ENCODE measurements at places on chromosomes 3 and 15.

DNA sequence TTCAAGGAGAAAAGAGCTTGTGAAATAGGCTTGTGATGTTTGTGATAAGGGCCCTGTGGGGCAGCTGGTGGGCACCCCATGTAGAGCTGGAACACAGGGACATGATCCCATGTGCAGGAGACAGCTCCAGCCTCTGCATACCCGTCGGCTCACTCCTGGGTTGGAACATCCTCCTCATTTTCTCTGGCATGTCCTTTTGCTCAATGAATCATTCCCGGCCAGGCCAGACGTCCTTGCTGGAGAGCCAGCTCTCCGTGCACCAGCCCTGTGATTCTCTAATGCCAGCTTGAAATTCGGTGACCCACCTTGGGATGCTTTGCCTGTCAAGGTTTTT lies 77.3 kb downstream of the SMAD3 start:
- no peak for DNase-seq

DNA sequence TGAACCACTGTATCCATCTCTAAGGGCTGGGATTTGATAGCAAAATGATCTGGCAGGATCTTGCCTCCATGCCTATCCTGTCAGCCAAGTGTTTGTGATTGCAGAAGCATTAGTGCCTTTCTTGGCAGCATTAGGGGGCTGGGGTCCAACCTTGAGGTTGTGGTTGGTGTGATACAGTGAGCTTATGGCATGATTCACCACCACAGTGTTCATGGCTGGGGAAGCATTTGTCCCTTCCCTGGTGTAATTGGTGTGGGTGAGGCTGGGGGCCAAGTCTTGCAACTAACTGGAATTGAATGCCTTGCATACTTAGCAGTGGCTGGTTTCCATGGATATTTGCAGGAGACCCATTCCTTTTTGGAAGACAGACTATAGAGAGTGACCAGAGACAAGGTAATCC lies 271.0 kb upstream of the TBL1XR1 start:
- DNase-seq, result no peak

DNA sequence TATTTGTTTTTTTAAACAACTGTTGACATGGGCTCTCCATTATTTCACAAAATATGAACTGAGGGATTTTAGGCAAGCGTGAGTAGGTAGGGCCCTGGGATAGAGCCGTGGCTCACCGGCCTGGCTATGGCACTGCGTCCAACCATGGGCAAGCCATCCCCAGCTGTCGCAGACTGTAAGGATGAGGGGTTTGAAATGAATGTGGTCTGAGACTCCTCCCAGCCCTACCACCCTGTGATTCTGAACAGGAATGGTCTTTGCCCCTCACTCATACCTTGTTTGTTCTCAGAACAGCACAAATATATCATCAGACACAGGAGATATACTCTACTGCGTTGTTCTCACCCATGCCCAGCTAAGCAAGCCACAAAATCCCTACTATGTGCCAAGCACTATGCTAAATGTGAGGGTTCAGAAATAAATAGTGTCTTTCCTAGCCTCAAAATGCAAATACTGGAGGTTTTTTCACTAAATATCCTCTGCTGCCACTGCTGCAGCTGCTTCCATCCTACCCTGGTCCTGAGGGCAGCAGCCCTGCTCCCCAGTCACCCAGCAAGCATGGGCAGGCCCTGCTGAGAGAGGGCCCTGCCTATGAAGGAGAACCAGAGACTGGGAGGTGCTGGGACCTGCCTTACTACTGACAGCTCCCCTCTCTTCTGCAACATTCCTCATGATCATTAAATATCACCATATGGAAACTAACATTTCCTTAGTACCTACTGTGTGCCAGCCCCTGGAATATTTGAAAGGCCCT lies 102.8 kb downstream of the XXYLT1 start:
- no peak for DNase-seq

DNA sequence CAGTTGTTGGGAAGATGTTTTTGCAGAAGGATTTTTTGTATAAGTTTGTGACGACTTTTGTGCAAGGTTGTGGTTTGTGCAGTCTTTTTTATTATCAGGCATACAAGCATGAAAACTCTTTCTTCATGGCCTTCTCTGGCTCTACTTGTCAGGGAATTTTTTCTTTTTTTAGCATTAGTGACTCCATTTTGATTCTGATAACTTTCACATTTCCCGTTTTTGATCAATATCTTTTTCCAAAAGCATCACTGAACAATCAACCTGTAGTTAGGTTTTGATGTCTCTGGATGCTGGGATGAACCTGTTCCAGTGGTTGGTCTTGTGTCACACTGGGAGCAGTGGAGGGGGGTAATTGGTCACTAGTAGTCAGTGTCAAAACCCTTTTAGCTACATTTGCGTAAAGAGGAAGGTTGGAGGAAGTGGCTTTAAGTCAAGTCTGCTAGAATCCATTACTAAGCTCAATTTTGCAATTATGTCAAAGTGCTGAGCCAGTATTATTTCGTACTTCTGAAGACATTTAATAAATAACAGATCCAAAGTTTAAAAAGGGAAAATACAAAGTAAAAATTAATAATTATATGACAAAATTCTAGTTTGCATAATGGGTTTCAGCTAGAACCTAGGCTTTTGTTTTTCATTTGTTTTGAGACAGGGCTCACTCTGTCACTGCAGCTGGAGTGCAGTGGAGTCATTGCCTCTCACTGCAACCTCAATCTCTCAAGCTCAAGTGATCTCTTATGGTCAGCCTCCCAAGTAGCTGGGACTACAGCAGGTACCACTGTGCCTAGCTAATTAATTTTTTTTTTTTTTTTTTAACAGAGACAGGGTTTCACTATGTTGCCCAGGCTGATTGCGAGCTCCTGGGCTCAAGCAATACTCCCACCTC lies 18.8 kb upstream of the CFAP161 start:
- DNase-seq, result no peak

DNA sequence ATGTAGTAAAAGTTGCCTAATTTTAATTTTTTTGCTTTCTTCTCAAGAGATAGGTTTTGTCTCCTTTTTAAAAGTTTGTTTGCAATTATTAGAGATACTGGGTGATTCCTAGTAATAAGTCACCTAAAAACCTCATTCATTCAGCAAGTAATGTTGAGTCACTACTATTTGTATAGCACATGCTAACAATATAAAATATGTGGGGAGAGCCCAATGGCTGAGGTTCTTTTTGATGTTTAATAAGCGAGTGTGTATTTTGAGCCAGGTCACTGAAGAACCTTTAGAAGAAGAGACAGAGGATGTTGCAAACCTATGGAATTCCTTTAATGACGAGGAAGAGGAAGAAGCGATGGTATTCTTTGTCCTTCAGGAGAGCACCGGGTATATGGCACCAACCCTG lies 123.7 kb upstream of the CHRM5 start:
- DNase-seq, result no peak

DNA sequence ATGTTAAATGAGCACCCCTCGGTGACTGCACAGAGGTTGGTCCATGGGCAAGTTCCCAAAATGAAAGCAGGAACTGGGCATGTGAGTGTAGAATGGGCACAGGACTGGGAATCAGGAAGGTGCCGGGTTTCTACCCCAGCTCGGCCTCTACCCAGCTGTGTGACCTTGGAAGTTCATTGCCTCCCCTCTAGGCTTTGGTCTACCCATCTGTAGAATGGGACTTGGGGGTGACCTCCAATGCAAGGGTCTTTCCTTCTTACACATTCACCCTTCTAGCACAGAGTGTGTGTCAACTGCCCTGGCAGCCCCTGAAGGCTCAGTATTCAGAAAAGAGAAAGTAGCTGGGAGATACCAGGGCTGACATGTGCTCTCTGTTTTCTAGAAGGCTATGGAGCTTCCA lies 72.3 kb upstream of the PIAS1 start:
- no peak for DNase-seq

- DNase-seq, result no peak
These were observed 553.8 kb upstream of the SGO1 start for GRCh38 chr3:20739814-20740213.

DNA sequence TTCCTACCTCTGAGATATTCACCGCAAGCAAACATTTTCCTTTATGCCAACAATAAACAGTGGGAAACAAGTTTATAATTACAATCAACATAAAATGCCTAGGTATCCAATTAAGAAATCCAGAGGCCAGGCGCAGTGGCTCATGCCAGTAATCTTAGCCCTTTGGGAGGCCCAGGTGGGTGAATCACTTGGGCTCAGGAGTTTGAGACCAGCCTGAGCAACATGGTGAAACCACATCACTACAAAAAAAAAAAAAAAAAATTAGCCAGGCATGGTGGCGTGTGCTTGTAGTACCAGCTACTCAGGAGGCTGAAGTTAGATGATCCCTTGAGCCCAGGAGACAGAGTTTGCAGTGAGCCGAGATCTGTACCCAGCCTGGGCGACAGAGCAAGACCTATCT lies 17.3 kb downstream of the TBC1D2B start:
- DNase-seq, result no peak

DNA sequence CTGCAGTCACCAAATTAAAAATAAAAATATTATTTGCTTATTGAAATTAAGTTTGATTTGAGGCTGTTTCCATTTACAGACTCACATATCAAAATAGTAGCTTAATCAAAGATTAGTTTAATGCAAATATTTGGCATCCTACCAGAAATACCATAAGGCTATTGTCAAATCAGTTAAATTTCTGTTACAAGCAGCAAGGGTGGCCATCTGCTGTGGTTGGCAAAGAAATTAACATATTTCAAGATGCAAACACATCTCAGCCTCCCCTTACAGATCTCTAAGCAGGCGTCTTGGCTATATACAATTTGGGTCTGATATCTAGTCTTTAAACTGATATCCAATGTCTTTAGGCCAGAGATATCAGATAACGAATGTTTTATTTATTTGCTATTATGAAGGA lies 83.2 kb upstream of the NEDD4 start:
- DNase-seq, result no peak

DNA sequence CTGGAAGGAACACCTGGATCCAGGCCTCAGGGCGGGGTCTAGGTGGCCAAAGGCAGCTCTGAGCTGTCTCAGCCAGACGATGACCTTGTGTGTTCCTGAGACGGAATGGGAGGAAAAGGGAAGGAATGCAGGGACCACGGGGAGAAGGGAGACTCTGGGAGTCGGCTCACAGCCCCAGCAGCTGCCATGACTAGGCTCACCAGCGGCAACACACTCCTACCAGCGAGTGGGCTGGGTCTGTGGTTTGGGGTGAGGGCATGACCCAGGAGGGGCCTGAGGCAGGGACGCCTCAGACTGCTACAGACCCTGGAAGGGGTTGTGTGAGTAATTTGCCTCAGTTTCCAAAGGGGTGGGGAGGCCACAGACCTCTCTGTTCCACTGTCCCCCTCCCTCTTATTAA lies 19.8 kb downstream of the IQSEC1 start:
- no peak for DNase-seq

DNA sequence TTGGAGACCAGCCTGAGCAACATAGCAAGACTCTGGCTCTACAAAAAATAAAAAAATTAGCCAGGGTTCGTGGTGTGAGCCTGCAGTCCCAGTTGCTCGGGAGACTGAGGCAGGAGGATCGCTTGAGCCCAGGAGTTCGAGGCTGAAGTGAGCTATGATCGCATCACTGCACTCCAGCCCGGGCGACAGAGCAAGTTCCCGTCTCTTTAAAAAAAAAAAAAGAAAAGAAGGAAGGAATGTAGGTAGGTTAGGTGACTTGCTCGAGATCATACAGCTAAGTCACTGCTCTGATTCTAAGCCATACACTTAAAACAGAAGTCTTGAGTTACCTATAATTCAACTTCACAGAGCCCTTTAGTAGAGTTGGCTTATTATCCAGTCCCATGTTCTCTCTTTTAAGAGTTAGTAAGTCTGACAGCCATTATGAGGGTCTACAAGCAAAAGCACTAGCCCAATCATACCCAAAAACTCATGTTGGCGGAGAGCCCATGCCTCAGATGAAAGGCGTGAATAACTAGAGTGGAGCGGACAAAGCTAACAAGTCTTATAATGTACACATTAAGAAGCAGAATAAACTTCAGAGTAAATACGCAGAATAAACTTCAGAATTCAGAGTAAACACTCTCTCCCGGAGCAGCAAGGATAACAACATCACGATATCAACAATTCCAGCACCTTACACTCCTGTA lies 768 bp downstream of the AAGAB start:
- DNase-seq, result no peak

DNA sequence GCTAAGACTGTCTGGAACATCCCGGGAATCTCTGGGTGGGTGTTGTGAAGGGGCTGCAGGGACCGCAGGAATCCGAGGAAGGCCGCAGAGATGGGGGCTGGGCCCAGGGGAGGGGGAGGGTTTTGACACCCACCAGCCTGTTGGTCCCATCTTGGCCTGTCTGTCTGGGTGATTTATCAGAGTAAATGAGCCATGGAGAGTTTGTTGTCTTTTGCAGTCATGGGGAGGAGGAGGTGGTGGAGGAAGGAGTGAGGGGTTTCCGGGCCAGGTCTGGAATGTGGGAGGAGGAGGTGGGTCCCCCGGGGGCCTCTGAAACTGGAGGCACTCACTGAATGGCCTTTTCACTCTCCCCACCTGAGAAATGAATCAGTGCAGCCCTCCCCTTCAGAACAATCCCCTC lies 11.5 kb downstream of the SEMA3F start:
- no peak for DNase-seq

GRCh38 chr15:66019368-66019767 lies 150.1 kb downstream of the RAB11A start:
- DNase-seq, result no peak

GRCh38 chr3:65636326-65636725 lies 402.4 kb downstream of the MAGI1 start:
- DNase-seq, result no peak

DNA sequence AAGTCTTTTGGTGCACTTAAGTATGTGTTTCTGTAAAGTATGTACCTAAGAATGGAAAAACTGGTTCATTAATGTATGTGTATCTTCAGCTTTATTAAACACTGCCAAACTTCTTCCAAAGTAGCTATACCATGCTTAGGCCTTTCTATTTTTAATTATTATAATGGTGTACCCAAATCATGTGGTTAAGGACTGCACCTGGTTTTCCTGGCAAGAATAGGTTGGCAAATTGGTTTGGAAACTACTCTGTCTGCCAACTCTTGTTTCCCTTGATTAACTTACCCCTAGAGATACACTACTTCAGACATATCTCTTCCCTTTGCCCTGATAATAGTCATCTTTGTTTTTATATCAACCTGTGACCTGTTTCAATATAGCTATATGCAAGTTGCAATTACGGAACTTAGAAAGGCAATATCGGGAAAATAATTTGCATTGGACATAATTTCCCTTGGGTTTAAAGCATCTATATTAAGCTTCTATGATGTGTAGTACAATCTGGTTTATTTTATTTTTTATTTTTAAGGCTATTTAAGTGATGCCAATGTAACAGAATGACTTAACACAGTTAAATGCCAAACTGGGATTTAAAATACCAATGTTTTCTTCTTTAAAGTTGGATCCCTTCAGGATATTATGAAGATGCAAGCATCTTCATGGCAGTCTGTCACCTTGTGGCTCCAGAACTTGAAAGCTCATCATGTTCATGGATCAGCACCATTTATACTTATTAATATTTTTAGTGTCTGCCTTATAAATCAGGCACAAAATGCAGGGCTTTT lies 40.6 kb upstream of the TMEM108 start:
- DNase-seq, result no peak

Measured in stimulated activated CD4-positive, alpha-beta T cell treated with anti-CD3 and anti-CD28 coated beads, Interleukin-4, amount 100 ng/mL, for 48 hours (primary cell).